MG63 (cell line): ENCODE measurements at places on chromosomes 7 and 10. TPM values are rescaled to one million over a fixed set of nuclear protein-coding genes. Genes with fewer than 3 reads are reported as not detected.

Gene CLCN1
- not detected in 2 replicates for total RNA-seq

Gene PON1
- not detected in 2 replicates for total RNA-seq

Gene TMEM130
- total RNA-seq, result 0.23 TPM in 1 of 2 replicates, not detected in the other

Gene SMNDC1
- total RNA-seq, result 5.1 and 14.6 TPM in 2 replicates

Gene PLAC9
- total RNA-seq, result 2.8 and 3.8 TPM in 2 replicates

Gene RNF148
- total RNA-seq, result not detected in 2 replicates

Gene MDH2
- 97.8 and 140 TPM in 2 replicates for total RNA-seq

Gene SEMA3A
- 72.6 and 89.1 TPM in 2 replicates for total RNA-seq

- no peak for DNase-seq
These were observed 361.7 kb upstream of the ETV1 start for GRCh38 chr7:14351167-14351566.

DNA sequence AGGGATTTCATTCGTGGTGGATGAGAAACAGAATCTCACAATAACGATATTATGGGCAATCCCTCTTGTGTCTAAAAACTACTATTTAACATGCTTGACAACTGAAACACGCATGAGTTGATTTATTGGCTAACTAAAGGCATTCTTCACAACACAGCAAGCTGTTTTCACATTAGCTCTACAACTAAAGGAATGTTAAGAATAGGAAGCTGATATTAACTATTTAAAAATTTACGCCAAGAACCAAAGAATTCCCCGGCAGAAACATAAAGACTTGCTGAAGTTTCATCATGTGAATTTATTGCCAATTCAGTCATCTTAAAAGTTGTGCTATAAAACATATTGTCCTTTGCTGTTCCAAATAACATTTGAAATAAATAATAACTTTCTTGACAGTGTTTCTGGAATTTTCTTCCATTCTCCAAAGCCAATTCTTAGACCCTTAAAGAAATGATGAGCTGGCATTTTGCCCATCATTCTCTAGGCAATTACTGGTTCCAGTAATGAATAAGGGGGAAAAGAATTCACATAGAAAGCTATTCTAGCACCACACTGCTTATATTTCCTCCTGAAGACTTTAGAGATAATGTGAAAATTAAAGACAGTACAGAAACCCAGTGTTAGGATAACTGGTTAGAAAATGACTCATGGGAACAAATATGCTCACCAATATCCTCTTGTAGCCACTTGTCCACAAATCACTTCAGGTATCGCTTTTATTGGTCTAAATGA lies 233.1 kb downstream of the PARD3 start:
- DNase-seq, result no peak

DNA sequence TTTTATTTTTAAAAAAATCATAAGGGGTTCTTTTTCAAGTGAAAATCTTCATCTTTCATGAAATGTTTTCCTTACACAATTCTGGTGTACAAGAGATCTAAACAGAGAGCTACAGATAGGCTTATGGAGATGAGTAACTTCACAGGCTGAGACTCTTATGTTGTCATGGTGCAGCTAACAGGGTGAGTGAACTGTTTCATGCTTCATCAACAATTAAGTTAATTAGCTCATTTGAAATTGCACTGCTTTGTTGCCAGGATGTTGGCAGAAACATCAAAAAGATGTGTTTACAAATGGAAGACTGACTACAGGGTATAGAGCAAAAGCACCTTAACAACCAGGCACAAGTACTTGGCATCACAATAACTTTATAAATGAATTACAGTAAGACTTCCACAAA lies 230.8 kb downstream of the FOXP2 start:
- DNase-seq, result no peak

GRCh38 chr7:140036224-140036962 lies 26.4 kb downstream of the PARP12 start:
- DNase-seq, result no peak

DNA sequence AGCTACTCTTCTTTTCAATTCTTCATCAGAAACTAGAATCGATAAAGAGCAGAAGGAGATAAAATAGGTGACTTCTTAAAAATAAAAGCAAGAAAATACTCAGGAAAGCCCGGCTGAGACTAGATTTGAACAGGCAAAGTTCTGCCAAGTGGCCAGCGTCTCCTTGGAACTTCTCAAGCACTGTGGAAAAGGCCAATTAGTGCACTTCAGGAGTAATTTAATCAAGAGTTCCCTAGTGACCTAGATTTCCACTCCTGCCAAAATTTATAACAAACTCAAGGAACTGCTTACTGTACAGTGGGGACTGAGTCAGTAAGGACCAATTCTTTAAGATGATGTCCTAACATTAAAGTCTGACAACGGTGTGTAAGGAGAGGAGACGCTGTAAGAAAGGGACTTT lies 57.3 kb downstream of the CHCHD3 start:
- no peak for DNase-seq

GRCh38 chr7:8360564-8361153 lies 72.8 kb upstream of the NXPH1 start:
- DNase-seq, result no peak

DNA sequence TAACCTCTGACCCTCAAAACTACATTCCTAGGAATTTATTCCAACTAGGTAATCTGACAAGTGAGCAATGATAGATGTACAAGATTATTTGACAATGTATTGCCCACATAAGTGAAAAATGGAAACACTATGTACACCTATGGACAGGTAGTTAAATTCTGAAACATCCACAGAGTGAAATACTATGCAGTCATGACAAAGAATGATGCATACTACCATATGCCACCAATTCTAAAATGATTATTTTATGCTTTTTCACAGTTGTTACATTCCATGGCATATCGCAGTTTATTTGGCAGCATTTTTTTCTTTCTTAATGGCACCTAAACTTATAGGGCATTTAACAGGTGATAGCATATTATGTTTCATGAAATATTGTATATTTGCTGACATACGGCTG lies 20.1 kb upstream of the TNPO3 start:
- DNase-seq, result no peak

DNA sequence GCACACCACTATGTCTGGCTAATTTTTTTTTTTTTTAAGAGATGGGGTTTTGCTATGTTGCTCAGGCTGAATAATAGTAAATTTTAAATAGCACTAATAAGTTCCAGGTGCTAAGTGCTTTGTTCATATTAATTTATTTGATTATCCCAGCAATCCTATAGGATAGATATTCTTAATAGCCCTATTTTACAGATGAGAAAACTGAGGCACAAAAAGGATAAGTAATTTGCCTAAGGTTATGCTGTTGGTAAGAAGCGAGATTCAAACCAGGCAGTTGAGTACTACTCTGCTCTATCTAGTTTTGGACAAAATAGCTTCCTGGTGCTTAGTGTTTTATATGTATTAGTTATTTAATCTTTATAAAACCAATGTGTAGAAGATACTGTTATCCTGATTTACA lies 72.5 kb upstream of the STRIP2 start:
- no peak for DNase-seq

DNA sequence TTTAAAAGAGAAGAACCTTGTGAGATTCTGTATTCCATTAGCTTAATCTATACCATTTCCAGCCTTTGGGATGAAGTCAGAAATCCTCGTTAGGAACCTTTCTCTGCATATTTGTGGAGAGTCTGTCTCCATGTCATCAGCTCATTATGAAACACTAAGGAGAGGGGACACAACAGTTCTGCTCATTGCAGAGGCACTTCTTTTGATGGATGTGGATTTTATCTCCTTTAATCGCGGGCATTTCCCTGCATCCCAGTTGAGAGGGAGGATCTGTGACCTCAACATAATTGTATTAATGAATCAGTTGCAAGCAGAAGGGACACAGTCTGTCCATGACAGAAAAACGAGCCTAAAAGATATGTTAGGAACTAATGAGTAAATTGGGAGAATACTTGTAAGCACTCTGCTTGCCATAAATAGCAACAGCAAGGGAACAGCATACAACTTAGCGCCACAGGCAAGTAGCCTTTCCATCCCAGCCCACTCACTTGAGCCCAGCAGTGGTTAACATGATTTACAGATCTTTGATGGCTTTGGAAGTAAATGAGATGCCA lies 37.9 kb downstream of the SORCS1 start:
- no peak for DNase-seq

GRCh38 chr10:125016611-125017202 lies 74.8 kb downstream of the ZRANB1 start:
- DNase-seq, result no peak

- DNase-seq, result no peak
These were observed 160.1 kb downstream of the MTERF1 start for GRCh38 chr7:91720260-91720937.

DNA sequence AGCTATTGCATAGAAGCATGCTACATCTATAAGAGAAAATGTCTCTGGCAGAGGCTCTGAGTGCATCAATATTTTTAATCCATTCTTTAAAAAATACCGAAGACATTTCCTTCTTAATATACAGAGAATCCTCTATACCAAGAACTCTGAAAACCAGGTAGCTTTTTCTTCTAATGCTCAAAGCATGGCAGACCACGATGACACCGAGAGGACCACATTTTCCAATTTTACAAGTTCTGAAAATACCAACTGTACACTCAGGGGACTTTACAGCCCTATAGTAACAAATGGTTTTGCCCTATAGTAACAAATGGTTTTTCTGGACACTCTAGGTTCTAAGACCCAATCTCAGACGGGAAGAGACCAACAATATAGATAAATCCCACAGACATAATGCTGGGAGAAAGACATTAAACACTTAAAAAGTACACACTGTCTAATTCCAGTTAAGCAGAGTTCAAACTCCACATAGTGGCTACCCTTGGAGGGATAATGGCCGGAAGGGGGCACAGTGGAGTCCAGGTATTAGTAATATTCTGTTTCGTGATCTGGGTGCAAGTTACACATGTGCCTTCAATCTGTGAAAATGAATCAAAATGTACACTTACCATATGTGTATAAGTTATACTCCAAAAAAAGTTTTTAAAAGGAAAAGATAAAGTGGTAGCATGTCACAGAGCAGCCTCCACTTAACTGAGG lies 26.2 kb downstream of the CCDC6 start:
- no peak for DNase-seq

- no peak for DNase-seq
These were observed 176.1 kb upstream of the FZD1 start for GRCh38 chr7:91088156-91088555.

DNA sequence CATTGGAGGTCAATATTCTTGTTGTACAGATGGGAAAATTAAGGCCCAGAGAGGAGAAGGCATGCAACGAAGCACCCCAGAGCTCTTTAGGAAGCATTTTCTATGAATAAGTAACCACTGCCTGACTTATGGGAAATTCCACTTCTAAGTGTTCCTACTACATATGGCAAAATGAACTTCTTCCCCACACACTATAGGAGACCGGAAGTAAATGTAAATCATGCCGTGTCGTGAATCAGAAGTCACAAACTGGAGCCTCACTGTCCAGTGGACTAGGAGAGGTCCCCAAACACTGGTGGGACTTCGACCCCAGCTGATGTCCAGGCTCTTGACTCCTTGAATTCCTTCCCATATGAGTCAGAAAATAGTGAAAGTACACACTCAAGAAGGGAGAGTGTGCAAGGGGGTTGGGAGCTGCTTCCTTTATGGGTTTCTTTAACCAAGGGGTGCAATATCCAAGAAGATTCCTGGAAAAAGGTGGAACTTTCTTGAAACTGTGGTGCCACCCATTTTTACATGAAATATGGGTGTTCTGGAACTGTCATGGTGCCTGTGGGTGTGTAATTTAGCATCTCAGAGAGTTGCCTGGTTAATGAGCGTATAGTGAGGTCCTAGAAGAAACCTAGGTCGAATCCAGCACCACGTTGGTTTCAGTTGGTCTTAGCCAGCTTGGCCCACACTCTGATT lies 6.7 kb downstream of the RASSF4 start:
- DNase-seq, result no peak

DNA sequence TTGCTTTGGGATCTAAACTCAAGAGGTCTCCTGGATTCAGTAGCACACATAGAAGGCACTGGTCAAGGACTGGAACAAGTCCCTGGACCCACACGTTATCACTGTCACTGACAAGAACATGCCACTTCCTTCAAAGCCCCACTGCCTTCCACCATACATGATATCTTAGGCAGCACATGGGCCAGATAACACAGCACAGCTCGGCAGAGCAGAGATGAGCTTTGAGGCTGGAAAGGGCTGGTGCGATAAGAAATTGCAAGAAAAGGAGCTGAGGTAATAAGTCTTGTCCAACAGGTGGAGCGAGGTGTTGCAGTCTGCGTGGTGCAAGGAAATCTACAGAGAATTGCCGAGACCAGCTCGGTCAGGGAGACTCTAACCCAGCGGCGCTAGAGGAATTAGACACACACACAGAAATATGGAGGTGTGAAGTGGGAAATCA lies 139.8 kb upstream of the CDK13 start:
- DNase-seq, result no peak

DNA sequence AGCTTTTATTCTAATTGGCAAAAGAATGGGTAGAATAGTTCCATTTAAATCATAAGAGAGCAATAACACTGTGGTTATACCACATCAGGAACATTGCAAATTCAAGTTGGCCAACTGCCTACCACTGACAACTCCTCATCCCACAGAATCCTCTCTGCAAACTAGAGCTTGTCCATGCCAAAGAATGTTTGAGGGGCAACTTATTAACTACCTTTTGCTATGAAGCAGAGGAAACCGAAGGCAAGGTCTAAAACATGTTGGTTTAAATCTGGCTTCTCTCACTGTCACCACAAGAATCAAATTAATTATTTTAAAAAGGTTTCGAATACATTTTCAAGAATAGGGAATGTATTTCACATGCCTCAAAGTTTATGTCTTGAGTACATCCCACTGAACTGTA lies 36.0 kb downstream of the RHOBTB1 start:
- DNase-seq, result no peak

GRCh38 chr10:71269301-71270288 lies 49.5 kb upstream of the SLC29A3 start:
- no peak for DNase-seq

- peak; percentile 46 for DNase-seq
These were observed 3.3 kb upstream of the SHH start for GRCh38 chr7:155815332-155816191.

DNA sequence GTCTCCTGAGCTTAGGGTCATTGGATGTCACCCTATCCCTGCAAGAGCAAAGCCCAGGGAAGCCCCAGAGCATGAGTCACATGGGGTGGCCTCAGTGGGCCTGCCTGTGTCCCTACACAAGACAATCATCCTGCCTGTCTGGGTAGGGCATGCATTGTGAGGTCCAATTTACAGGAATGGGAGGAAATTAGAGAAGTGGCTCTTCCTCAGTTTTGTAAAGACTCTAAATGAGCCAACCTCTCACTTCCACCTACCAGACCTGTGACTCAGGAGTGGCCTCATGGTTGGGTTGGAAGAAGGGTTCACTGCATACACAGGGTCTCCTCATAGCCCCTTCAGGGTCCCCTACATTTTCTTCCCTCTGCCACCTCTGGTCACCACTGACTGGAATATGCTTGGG lies 43.6 kb upstream of the SMNDC1 start:
- no peak for DNase-seq
